ENCODE measurements at places on chromosomes 3 and 15. TPM values are rescaled to one million over a fixed set of nuclear protein-coding genes. Genes with fewer than 3 reads are reported as not detected.

The SCN5A gene
- 6.7 TPM for polyA plus RNA-seq

GRCh38 chr3:114877378-114878113 lies 269.5 kb downstream of the ZBTB20 start:
- DNase-seq = no peak

DNA sequence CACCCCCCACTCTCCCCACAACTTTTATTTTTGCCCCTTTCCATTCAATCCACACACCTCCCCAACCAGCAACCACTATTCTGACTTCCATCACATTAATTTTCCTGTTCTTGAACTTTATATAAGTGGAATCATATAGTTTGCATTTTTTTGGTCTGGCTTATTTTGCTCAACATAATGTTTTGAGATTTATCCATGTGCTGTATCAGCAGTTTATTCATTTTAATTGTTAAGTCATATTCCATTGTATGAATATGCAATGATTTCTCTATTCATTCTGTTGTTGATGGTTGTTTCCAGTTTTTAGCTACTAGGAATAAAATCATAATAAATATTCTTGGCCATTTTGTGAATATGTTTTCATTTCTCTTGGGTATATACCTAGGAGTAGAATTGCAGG lies 5.8 kb upstream of the SCAMP5 start:
- no peak for DNase-seq

The SLC51A gene
- polyA plus RNA-seq = 8.4 TPM

DNA sequence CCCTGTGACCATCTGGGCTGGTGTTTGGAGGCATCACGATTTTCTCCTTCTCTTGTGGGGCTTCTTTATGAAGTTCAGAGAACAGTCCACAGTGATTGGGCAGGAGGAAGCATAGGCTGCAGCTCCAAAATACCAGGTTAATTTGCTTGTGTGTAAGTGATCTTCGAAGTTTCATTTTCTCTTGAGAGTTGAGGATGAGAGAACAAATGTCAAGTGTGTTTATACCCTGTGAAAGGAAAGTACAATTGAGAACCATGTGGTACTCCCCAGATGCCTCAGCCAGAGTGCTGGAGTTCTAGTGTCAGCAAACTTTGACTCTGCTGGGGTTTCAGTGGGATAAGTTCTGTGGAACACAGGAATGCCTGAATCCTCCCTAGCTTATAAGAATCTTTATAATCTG lies 357.1 kb upstream of the CFAP20DC start:
- DNase-seq = no peak

The SKOR1 gene
- 0.38 TPM for polyA plus RNA-seq

- no peak for DNase-seq
Measured at GRCh38 chr3:131957511-131957910, 77.3 kb downstream of the CPNE4 start.

DNA sequence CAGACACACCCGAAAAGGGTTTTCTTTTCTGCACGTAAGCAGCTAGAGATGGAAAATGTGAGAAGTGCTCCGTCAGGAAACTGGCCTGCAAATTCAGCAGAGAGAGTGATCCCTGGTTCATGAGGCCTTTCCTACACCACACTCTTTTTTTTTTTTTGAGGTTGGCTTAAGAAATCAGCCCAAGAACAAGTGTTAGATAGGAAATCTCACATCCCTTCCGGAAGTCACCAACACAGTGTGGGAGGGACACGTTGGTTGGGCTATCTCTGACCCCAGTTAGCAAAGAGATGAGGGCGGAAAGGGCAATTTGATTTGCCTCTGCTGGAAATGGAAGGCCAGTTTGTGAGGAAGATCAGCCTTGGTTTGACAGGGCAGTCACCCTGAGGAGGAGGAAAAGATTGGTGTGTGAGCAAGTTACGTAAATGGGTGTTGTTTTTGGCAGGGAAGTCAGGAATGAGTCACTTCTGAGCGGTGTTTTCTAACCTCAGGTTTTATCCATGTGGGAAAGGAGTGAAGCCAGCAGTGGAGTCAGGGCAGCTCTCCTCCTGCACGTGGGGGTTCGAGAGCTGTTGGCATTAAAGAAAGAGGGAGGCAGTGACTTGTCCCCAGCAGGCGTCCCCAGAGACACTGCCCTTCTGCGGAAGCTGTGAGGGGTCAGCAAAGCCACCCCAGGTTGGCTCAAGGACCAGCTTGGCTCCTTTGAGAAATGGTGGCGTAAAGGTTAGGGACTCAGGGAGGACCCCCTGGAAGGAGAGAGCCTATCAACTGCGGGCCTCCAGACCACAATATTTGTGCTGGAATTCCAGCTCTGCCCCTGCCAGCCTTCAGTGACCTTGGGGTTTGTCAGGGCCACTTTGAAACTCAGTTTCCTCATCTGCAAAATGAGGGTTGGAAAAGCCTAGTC lies 237.6 kb upstream of the BHLHE40 start:
- peak; percentile 45 for DNase-seq

DNA sequence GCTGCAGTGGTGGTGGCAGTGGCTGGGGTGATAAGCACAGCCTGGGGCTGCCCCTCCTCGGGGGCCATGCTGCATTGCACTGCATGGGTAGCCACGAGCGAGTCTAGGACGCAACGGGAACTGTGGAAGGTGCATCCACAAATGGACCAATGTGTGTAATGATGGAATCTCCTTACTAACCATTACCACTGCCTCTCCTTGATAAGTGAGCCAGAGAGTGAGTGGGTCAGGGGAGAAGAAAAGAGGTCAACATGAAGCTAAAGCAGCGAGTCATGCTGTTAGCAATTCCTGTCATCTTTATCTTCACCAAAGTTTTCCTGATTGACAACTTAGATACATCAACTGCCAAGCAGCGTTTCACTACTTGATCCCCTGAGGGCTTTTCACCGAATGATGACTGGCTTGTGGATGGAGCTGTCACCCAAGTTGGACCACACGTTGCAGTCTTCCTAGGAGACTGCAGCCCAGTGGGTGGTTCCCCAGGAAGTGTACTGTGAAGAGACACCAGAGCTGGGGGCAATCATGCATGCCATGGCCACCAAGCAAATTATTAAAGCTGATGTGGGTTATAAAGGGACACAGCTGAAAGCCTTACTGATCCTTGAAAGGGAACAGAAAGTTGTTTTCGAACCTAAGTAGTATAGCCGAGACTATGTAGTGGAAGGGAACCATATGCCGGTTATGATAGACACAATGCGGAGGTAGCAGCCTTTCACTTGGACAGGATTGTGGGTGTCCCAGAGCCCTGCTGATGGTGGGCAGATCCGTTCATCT lies 20.6 kb downstream of the SAMD7 start:
- DNase-seq = no peak

The SLC27A2 gene
- 0.18 TPM for polyA plus RNA-seq

DNA sequence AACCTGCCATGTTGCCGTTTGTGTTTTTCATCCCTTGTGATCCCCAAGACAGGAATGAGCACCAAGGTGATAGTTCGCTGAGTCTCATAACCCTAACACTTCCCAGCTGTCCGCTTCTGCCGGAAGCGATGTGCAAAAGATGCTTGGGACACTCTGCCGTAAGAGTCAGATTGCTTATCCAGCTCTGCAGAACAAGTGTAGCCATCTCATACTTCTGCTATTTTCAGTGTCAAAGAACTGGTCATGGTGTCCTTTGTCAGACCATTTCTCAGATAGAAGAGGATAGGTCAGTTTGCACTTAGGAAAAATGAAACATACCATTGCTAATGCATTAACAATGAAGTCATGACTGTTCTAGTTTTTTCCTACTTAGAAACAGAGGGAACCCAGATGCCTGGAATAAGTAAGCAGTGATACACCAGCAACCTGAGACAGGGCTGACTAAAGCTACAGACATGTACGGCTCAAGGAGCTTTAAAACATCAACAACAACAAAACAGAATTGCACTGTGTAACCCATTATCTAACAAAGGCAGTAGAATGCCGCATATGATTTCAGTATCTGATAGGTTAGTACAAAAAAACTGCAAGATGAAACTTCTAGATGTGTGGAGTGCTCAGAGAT lies 134.0 kb upstream of the IL12A start:
- peak; percentile 49 for DNase-seq

GRCh38 chr15:30979457-30979856 lies 12.0 kb downstream of the MTMR10 start:
- DNase-seq = no peak

DNA sequence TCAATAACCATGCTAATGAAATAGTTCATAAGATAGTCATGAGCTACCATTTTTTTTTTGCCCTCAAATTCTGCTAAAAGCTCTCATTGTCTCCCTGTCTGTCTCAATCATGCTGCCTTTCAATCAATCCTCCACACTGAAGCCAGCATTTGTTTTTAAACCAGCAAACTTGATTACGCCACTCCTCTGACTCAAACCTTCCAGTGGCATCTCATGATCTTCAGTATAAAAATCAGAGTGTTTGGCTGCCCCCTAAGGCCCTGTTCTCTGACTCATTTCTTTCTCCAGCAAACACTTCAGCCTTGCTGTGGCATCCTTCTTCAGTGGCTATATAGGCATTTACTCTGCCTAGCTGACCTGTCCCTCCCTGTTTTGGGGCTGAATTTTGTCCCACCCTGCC lies 36.0 kb upstream of the EOMES start:
- no peak for DNase-seq

The GABRR3 gene
- polyA plus RNA-seq = not detected

DNA sequence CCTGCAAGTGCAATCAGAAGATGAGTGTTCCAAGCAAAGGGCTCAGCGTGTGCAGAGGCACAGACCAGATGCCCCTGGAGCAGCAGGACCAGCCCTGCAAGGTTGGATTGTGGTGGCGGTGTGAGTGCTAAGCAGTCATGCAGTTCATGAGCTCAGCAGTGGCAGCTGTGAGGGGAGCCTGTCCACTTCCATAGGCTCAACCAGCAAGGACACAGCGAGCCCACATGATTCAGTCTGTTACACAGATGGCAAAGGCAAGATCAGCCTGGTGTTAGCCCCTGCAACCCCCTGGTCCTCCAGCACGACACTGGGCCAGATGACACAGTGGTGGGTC lies 95.9 kb upstream of the PRR23E start:
- DNase-seq = no peak

- DNase-seq = no peak
Measured at GRCh38 chr15:87764461-87765240, 491.9 kb downstream of the NTRK3 start.

- no peak for DNase-seq
Measured at GRCh38 chr3:122533931-122534334, 19.2 kb upstream of the KPNA1 start.

The GNAT1 gene
- 0.23 TPM for polyA plus RNA-seq

DNA sequence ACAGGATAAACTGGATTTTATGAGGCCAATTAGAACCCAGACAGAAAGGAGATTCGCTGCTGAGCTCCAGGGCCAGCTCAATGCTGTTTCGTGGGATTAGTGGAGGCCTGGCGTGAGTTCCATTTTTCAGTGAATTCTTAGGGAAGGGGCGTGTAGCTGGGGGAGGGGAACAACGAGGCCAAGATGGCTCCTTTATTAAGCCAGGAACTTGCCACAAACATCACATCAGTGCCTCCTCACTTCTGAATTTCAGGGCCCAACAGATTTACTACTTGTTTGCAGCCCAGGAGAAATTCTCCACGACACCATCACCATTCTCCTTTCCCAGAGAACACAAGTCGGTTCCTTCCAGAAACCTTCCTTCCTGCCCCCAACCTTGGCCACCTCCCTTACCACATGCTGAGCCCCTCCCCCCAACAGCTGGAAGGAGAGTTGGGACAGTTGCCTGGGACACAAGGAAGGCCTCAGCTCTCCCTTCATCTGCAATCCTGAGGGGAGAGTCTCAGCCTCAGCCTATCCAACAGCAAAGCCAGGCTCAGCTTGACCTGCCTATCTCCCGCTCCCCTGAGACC lies 5.8 kb downstream of the IGDCC4 start:
- DNase-seq = peak; percentile 86

The NR2F2 gene
- 47.0 TPM for polyA plus RNA-seq

The HTR3E gene
- polyA plus RNA-seq = not detected

GRCh38 chr15:39226169-39226937 lies 354.5 kb upstream of the THBS1 start:
- no peak for DNase-seq

The AP3B2 gene
- polyA plus RNA-seq = not detected

GRCh38 chr15:53833134-53833624 lies 73.7 kb upstream of the WDR72 start:
- DNase-seq = peak; percentile 90

DNA sequence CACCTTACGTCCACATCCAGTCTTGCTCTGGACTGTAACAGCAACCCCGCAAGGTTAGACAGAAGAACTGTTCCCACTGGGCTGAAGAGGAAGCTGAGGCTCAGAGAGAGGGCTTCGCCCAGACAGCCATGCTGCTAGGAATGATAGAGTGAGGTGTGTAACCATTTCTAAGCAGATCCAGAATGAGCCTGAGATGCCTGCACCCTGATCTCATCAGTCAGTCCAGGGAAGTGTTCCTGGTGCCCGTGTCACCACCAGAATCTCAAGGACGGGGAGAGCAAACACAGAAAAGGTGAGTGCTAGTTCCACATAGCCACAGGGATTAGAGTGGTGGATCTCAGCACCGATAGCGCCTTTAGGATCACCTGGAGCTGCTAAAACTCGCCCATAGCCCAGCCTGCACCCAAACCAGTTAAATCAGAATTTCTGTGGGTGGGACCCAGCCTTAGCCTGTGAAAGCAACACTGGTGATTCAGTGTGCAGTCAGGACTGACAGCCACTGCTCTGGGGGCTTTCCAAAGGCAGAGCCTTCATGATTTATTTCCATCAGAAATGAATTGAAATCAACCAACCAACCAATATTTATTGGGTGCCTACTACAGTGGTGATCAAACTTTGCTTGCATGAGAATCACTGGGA lies 12.3 kb downstream of the ISLR start:
- no peak for DNase-seq

GRCh38 chr15:98121536-98121935 lies 161.0 kb downstream of the ARRDC4 start:
- DNase-seq = no peak

DNA sequence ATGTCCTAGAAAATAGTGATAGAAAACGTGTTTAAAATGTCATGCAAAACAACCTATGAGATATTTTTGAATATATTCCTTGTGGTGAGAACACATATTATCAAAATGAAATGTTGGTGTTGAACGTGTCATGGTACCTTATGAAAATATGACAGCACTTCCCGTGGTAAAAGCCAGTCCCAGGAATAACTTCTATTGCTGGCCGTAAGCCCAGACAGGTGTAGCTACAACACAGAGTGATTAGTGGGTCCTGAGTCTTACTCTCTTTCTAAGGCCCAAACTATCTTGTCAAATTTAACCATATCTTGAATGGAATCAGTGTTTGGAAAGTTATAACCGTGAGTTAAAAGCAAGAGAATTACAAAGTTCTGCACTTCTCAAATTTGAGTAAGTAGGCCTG lies 24.1 kb downstream of the RARB start:
- no peak for DNase-seq

The C3orf22 gene
- not detected for polyA plus RNA-seq

The GOLGA8J gene
- polyA plus RNA-seq = 0.59 TPM
